ENCODE measurements at places on chromosomes 7 and 10.
A peak's percentile ranks its signal among the peaks of the same experiment; 100 is the strongest.

- DNase-seq, result no peak
These were observed 181.5 kb upstream of the TRIM24 start for GRCh38 chr7:138278601-138279000.

DNA sequence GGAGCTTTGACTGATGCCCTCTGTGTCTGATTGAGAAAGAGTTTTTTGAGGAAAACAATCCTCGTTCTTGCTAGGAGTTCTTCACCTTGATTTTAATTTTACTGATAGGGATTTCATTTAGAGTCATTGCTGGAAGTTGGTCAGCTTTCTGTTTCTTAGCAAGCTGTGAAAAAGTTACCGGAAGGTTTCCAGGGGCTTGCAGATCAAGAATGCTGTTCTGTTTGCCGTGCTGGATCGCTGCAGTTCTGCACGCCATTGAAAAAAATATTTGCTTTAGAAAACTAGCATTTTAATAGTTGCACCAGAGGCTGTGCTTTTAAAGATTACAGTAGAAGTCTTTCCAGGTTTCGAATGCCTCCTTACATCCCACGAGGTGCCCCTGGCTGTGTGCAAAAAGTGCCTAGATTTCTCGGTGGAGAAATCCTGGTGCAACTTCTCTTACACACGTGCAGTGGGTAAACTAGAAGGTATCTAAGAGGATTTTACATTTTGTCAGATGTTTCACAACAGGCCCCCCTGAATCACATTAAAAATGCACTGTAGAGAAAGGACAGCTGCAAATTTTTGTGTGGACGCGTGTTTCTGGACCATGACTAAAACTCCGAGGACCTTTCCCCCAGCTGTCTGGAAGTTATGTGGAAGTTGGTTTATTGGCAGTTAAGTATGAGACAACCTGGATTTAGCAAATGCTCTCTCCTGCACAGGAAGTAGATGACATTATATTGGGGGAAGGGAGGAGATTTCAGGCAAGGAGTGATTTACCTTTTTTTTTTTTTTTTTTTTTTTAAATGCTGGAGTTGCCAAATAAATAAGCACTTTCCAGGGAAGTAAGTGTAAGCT, 5.8 kb downstream of the TCF7L2 start:
- peak; percentile 11 for DNase-seq

DNA sequence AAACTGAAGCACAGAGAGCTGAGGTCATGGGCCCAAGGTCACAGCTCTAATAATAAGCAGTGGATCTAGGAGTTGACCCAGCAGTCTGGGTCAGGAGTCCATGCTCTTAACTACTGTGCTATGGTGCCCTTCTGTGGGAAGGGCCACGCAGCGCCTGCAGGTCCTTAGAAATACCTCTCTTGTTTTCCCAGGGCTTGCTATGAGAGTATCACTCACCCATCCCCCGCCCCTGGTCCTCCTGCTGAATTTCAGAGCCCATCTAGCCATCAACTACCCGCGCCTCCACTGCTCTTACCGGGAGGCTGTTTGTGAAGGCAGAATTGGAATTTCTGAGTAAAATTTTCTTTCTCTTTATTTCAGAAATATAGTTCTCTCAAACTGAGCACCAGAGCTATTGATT, 27.3 kb upstream of the CRHR2 start:
- no peak for DNase-seq

DNA sequence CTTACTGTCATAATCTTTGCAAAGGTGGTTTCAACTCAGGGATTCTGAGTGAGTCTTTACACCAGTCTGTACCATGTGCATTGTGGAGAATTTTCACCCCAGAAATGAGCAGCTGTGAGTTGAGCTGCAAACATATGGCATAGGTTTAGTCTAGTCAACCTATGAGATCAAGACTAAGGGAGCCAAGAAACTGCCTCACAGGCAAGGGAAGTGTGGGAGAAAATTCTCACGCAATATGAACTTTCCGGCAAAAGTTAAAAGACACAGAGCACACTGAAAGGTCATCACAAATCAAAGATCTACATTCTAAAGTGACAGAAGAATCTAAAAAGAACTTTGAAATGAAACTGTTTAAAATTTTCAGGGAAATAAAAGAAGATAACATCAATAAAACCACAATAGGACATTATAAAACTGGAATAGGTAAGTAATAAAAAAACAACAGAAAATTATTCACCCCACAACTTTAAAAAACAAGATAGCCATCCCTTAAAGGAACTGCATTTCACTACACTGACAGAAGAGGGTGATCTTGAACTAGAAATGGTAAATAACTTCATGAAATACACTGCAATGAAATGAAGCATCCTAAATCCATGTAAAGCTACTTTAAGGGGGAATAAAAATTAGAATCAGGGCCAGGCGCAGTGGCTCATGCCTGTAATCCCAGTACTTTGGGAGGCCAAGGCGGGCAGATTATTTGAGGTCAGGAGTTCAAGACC, 63.5 kb downstream of the LGI1 start:
- peak; percentile 40 for DNase-seq

GRCh38 chr7:99652671-99653070, 27.1 kb downstream of the CYP3A5 start:
- DNase-seq, result no peak

GRCh38 chr10:117725993-117726392, 183.4 kb downstream of the EMX2 start:
- no peak for DNase-seq

DNA sequence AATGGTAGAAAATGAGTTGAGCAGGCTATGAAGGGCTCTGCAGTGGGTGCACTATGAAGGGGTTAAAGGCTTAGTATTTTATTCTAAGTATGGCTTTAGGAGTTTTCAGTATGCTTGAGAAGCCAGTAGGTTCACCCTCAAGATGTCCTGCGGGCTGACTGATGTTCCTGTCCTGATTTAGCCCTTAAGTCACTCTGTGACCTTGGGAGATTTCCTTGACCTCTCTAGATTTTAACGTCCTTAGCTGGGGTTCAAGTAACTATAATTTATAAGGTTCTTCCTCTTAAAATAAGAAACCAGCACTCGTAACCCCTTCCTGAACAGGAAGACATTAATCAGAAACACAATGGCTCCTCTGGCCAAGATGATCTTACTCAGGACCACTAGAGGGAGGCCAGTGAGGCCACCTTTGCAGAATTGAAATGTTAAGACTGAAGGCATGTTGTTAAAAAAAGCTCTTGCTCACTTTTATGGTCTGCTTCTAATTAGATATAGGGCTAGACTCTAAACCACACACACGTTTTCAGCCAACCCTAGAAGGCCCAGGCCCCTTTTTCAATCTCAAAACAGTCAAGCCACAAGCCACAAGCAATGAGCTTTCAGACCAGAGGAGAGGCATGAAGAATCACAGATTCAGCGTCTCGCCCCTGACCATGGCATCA, 41.9 kb downstream of the CDK1 start:
- peak; percentile 68 for DNase-seq

- DNase-seq, result no peak
These were observed 35.2 kb downstream of the ATXN7L1 start for GRCh38 chr7:105840981-105841749.

- no peak for DNase-seq
These were observed 216.7 kb upstream of the RNF32 start for GRCh38 chr7:156423876-156424275.

DNA sequence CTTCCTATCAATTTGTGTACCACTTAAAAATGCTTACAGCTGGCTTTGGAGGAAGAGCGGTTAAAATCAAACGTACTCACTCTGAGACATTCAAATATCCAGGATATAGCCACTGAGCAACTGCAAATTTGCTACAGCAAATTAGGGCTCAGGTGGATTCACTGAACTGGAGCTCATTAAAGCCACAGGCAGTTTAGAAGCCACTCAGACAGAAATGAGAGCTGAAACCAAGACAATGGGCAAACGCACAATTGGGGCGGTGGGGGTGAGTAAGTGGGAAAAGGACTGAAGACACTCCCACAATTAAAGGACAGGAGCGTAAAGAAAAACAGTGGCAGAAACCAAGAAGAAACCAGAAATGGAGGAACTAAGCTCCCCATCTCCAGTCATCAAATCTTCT, 20.5 kb downstream of the MPP7 start:
- DNase-seq, result no peak

- DNase-seq, result peak; percentile 85
These were observed 159.5 kb upstream of the AGR3 start for GRCh38 chr7:17041324-17041723.
